ENCODE measurements at places on chromosomes 13 and 19.

DNA sequence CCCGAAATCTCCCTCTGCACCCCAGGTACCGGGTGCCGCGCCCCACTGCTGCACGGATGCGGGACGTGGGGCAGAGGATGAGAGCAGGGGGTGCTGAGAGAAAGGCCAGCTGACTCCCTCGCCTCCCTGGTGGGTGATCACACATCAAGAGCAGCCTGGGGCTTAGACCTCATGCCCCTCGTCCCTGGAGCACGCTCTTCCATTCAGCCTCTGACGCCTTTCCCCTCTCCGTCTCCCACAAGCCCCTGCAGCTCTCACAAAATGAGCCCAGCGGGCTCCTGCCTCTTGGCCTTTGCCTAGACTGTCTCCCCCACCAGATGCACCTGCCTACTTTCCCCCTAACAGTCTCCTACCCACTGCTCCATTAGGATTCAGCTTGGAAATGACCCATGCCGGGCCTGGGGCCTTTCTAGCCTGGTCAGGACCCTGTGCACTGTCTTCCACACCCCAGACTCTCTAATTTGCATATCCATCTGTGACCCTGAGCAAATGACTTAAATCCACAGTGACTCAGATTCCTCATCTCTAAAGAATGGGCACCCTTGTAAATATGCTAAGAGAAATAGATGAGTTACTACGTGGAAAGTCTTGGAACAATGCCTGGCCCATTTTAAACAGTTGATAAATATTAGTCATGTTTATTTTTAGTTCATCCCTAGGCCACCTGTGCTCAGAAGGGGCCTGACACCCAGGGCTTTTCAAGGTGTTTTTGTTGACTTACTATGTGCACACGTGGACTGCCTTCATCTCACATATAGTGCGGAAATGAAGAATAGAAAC lies 582 bp upstream of the PTPRH start:
- peak; percentile 79 for DNase-seq

- no peak for DNase-seq
Measured at GRCh38 chr13:109136873-109137272, 507.5 kb downstream of the MYO16 start.

DNA sequence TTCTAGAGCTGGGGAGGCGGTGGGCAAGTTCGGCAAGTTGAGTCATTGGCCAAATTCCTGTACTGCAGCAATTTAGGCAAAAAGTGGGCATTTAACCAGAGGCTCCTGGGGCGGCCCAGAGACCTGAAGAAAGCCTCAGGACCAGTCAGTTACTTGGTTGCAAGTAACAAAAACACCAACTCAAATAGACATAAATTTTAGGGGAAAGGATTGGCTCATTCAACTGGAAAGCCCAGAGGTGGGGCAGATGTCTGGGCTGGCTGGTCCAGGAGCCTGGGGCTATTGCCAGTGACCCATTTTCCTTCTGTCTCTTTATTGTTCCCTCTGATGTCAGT lies 97.1 kb downstream of the SIPA1L3 start:
- DNase-seq, result no peak

GRCh38 chr19:46218160-46218559 lies 11.4 kb upstream of the IGFL1 start:
- DNase-seq, result no peak

GRCh38 chr13:109687559-109688448 lies 98.6 kb downstream of the IRS2 start:
- no peak for DNase-seq

DNA sequence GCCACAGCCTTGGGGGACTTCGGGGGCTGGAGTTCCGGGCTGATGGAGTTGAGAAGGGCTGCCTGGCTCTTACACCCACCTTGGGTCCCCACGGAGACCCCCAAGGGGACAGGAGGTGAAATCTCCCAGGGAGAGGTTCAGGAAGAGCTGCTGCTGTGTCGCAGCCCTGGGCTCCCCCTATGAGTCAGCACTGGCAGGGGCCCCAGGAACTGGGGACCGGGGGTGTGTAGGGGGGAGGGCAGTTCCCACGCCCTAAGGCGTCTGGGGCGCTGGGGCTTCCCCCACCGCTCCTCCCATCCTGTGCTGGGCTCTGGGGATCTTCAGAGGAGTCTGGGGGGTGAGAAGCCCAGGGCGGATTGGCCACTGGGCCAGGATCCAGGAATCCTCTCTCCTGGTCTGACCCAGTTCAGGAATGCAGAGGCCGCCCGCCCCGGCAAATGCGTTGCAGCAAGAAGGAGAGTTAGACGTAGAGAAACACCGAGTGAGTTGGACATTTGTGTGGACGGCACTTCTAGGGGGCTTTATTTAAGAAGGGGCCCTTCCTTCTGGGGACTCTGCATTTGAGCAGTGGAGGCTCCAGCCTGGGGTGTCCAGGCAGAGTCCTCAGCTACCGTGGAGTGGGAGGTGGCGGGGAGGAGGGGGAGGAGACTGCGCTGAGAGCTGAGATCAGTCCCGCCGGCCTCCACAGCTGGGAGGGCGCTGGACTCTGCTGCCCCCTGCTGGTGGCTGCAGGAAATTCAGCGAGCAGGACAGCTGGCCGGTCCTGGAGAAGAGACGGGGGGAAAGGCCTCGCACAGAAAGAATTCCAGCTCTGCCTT lies 15.0 kb upstream of the NANOS3 start:
- peak; percentile 86 for DNase-seq

DNA sequence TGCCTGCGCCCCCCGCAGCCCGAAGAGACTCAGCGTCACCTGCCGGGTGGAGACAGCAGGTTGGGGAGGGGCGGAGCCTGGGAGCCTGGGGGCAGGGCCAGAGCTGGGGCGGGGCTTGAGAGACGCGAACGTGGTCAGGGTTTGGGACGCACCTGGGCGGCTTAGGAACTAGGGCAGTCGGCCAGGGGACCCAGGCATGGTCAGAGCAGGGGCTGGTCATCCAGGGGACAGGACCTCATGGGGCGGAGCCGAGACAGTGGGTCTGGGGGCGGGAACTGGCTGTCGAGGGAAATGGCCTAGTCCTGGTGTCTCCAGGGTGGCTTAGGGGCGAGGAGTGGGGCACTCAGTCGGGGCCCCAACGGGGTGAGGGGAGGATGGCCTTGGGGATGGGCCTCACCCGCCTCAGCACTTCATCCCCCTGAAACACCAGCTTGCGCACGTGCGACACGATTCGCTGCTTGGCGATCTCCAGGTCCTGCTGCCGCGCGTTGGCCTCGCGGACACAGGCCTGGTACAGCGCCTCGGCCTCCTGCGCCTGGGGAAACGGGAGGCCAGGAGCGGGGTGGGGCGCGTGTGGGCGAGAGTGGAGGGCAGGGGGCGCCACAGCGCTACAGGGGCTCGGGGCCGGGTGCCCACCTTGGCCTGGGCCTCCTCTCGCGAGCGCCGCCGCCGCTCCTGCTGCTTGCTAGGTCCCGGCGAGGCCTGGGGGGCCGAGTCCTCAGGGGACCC lies 5.8 kb downstream of the GMIP start:
- no peak for DNase-seq

GRCh38 chr13:44278166-44278565 lies 95.5 kb upstream of the SERP2 start:
- no peak for DNase-seq
